ENCODE measurements at places on chromosomes 12 and 14.

- DNase-seq = no peak
Observed at GRCh38 chr12:111396726-111397445, 8.8 kb upstream of the SH2B3 start.

GRCh38 chr14:94570440-94570839, 9.2 kb downstream of the SERPINA4 start:
- DNase-seq = no peak

DNA sequence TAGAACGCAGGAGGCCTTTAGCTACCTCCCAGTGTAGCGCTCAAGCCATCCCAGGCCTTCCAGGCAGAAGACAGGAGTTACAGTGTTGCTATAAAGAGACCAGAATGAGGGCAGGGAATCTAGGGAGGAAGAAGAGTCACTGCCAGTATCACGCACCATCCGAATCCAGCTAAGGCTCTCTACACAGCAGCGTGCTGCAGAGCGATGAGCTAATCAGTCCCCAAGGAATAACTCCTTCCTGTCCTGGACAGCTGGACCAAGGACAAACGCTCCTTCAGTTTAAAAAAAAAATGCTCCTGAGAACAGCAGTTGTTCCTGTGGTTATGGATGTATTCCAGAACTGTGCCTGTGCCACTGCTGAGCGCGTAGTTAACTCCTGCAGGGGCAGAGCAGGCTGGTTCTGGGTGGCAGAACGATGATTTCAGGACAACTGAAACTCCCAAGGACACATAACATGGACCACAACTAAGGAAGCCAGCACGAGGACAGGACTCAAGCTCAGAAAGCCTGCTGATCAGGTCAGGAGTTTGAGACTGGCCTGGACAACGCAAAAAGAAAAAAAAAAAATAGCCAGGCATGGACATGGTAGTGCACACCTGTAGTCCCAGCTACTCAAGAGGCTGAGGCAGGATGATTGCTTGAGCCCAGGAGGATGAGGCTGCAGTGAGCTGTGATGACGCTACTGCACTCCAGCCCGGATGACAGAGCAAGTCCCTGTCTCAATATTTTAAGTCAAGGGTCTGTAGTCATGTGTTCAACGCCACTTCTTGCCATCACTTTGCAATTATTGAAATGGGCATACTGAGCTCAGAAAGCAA, 2.6 kb downstream of the IFFO1 start:
- no peak for DNase-seq

DNA sequence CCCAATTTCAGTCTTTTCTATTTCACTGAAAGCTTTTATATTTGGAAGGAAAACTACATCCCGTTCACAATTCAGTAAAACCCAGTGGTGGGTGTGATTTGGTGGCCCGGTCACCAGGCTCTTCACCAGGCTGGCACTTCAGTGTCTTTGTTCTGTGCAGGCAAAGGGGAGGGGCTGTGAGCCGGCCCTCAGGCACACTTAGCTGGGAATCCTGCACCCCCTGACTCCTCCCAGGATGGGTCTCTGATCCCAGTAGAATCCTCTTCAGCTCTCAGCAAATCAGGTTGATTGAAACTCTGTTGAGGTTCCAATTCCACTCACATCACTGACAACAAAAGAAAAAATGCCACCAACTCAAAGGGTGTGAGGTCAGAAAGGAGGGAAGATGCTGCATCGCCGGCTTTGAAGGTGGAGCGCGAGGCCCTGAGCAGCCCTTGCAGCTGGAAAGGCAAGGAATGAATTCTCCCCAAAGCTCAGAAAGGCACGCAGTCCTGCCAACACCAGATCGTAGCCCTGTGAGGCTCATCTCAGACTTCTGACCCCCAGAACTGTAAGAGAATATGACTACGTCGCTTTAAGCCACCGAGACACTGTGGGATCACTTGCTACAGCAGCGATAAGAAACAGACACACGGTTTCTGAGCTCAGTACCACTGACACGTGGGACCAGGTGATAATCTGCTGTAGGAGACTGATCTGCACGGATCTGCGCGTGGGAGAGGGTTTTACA, 166.6 kb downstream of the PIWIL1 start:
- no peak for DNase-seq

- no peak for DNase-seq
Observed at GRCh38 chr14:91464615-91465205, 45.4 kb downstream of the PPP4R3A start.

GRCh38 chr12:53780323-53780722, 28.5 kb upstream of the CISTR start:
- DNase-seq = no peak

DNA sequence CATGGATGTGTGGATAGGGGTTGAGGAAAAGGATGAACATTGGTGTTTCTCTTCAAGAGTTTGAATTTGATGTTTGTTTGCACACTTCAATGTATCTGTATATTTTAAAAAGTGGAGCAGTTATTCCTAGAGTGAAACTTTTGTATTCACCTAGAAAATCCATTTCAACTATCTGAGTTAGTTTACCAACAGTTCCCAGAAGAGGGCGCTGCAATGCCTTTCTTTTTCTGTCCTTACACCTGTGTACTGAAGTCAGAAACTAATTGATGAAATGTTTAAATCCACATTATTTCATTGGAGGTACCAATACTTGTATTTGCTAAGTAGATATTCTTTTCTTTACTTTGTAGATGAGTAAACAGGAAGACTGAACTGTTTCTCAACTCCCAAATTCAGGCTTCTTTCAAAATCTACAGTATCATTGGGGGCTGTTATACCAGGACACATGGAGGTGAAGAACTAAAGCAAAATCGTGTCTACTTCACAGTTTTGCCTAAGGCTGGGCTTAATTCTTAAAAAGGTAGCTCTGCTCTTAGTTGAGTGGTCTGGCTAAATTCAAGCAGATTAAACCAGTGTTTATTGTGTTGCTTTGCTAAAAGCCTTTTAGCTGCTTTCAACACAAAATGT, 26.6 kb upstream of the KLRB1 start:
- no peak for DNase-seq

GRCh38 chr12:27493260-27493940, 30.6 kb upstream of the PPFIBP1 start:
- DNase-seq = no peak

- no peak for DNase-seq
Observed at GRCh38 chr12:25792031-25792430, 166.5 kb upstream of the RASSF8 start.

DNA sequence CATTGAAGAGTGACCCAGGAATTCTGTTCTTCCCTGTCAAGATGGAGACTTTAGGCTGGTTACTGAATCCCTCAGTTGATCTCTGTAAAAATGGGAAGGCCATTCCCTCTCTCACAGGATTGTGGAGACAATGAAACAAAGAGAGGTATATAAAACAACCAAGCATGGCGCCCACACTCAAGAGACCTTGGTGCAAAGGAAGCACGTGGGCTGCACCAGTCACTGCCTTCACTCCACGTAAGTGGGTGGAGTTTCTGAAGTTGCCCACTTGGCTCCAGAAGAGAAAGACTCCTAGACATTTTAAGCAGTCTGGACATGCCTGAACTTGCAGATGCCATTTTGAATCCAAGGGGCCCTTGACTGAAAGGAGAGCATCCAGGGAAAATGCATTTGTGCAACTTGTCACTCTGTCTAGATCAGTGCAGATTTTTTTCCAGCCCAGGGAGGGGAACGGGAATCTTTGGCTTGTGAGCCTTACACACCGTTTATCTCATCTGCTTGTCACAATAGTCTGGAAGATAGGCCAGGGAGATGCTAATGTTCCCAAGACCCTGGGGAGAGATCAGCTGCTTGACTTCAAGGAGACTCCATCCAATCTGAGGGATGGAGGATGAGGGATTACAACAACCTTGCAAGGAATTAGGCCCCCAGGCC, 96.9 kb upstream of the TBX3 start:
- DNase-seq = no peak

- no peak for DNase-seq
Observed at GRCh38 chr12:101470939-101471338, 4.2 kb upstream of the SPIC start.

- no peak for DNase-seq
Observed at GRCh38 chr12:55652352-55652751, 15.7 kb downstream of the OR10P1 start.

GRCh38 chr14:23172096-23172495, 11.4 kb downstream of the SLC7A8 start:
- DNase-seq = no peak

DNA sequence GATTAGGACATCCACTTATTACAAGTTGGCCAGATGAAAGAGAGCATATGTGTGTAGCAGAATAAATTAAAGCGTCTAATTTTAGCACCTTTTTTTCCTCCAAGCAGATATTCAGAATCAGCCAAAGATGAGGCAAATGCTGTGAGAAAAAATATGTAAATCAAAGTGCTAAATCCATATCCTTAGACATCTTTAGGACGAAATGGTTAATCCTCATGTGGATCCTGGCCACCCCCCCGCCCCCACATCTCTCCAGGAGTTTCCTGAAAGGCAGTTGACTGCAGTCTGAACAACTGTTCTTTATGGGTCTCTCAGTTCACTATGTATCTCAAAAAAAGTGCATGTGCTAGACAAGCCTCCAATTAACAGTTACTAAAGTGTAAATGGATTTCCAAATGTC, 1768.1 kb upstream of the SEL1L start:
- DNase-seq = no peak

- no peak for DNase-seq
Observed at GRCh38 chr12:75781532-75782046, 250.0 kb downstream of the PHLDA1 start.

- DNase-seq = no peak
Observed at GRCh38 chr14:99688629-99689028, 4.5 kb downstream of the CYP46A1 start.

GRCh38 chr14:104560586-104560945, 19.0 kb upstream of the C14orf180 start:
- no peak for DNase-seq

DNA sequence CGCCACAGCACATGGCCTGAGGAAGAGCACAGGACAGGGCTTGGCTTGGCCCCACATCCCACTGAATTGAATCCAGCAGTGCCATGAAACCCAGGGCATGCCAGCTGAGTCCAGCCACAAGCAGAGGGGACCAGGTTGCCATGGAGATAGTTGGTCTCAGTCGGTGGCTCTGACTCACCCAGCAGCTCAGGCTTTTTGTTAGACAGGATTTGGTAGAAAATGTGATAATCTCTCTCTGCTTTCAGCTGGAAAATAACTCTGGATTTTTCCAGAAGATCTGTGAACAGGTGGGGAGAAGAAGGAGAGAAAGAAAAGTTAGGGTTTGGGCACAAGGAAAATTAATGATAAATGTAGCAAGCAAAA, 4.8 kb downstream of the MYH7 start:
- DNase-seq = no peak

- no peak for DNase-seq
Observed at GRCh38 chr12:46725332-46725731, 100.5 kb downstream of the SLC38A4 start.

DNA sequence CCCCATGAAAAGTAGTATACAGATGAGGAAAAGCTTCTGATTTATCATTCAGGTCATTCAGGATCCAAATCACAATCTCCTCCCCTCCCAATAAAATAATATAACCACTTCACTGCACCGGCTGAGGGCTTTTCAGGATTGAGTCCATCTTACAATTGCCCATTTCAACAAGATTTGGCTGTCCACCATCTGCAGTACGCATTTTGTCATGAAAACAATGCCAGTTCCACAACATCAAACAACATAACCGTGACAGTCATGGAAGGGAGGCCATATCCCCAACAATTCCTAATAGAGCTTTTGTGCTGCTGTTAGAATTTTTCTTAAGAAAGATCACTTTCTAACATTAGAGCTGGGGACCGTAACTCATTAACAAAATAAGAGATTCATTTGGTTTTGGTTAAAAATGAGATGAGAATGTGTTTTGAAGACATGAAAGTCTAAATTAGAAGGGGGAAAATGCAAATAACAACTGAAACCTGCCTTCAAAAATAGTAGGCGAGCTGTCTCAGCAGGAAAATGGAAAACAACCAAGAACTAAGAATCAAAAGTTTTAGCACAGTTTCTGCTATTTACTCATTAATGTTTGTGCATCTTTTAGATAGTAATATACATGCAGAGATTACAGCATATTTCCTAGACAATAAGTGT, 38.3 kb upstream of the TMTC2 start:
- DNase-seq = no peak

GRCh38 chr12:12482150-12482761, 80.4 kb downstream of the DUSP16 start:
- DNase-seq = no peak

- DNase-seq = no peak
Observed at GRCh38 chr14:59439256-59439965, 25.8 kb downstream of the GPR135 start.

DNA sequence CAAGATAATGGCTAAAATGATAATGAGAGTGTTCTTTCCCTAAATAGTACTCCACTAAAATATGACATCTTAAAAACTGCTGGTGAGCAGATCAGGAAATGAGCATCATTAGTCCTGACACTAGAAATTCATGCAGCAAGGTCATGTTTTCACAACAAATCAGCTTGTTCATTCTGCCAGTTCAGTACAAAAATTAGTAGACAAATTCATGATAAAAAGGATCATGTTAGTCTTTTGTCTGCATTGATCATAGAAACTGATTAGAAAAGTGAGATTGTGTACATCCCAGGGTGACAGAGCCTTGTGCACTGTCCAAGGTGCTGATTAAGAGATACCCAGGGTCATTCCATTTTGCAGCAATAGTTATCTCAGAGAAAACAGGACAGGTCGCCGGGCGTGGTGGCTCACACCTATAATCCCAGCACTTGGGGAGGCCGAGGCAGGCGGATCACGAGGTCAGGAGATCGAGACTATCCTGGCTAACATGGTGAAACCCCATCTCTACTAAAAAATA, 163.6 kb downstream of the RIMBP2 start:
- no peak for DNase-seq

DNA sequence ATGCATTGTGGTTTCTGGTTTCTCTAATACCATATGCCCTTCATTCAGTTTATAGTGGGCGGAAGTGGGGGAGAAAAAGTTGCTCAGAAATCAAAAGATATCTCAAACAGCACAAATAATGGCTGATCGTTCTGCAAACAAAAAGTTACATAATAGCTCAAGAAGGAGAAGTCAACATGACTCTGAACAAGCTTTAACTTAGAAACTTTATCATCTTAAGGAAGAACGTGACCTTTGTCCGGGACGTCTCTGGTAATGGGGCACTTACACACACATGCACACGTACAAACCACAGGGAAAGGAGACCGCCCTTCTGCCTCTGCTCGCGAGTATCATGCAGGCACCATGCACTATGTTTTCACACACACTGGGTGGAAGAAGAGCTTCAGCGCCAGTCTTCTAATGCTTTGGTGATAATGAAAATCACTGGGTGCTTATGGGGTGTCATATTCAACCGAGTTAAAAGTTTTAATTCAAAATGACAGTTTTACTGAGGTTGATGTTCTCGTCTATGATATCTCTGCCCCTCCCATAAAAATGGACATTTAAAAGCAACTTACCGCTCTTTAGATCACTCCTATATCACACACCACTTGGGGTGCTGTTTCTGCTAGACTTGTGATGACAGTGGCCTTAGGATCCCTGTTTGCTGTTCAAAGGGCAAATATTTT, 4.7 kb downstream of the FOS start:
- peak; percentile 60 for DNase-seq

- DNase-seq = no peak
Observed at GRCh38 chr14:20143911-20144310, 5.3 kb downstream of the OR4N5 start.

Data from SIG-M5 (cell line).